HuH-7 (cell line): ENCODE measurements at places on chromosomes 16 and 17.

GRCh38 chr17:17913695-17914332, 58.4 kb downstream of the TOM1L2 start:
- peak; percentile 49 for DNase-seq

DNA sequence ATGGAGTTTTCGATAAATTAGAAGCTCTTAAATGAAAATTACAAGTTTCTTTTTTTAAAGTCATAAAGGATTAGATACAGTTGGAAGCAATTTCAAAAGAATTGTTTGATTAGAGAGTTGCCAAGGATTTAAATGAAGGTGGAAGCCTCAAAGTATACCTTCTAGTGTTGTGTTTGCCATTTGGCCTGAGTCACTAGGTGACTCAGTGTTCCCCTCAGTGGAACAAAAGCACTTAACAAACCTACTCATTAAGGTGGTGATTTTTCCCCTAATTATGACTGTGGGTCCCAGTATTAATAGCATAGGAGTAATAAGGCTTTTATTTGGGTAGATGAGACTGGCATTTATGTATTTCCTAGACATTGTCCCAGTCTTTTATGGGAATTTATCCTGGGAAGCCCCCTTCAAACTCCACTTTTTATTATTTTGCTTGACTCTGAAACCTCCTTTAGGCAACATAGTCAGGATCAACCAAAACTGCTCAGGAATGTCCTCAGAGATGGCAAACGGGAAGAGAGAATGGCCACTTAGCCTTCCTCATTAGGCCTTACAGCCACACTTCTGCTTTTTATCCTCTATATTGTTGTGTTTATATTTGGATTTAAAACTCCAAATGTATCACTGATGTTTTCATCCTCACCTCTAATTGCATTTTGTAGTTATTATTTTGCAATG, 161.0 kb downstream of the FTO start:
- DNase-seq, result no peak

GRCh38 chr16:19463468-19464315, 46.0 kb downstream of the TMC5 start:
- no peak for DNase-seq

DNA sequence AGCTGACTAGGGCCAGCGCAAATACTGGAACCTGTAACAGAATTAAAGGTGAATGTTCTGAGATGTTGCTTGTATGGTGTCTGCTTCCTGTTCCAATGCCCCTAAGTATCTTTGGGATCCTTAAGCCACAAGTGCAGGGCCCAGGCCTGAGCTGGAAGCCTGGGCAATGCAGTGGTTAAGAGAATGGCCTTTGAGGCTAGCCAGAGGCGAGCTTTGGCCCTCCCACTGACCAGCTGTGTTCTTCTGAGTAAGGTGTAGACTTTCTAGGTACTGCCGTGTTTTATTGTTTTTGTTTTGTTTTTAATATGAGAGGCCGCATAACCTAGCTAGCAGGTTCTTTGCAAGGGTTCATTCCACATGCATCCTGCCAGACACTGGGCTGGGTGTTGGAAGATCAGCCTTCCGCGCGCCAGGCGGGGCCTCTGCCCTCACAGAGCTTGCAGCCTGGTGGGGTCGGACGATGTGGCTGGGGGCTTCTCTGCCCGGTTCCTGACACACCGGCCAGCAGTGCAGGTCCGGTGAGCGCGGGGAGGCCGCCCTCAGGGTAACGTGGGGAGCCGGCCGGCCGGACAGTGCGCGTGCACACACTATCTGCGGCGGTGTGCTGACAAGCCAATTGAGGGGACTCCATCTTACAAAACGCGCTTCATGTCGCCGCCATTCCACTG, 551 bp upstream of the MLX start:
- DNase-seq, result no peak

GRCh38 chr17:78512976-78513375, 64.2 kb downstream of the DNAH17 start:
- DNase-seq, result no peak

- DNase-seq, result no peak
These were observed 1.5 kb downstream of the PAFAH1B1 start for GRCh38 chr17:2594722-2595599.

GRCh38 chr16:79276501-79276900, 324.0 kb downstream of the MAF start:
- no peak for DNase-seq

- DNase-seq, result no peak
These were observed 14.9 kb upstream of the STAT3 start for GRCh38 chr17:42403150-42403549.

DNA sequence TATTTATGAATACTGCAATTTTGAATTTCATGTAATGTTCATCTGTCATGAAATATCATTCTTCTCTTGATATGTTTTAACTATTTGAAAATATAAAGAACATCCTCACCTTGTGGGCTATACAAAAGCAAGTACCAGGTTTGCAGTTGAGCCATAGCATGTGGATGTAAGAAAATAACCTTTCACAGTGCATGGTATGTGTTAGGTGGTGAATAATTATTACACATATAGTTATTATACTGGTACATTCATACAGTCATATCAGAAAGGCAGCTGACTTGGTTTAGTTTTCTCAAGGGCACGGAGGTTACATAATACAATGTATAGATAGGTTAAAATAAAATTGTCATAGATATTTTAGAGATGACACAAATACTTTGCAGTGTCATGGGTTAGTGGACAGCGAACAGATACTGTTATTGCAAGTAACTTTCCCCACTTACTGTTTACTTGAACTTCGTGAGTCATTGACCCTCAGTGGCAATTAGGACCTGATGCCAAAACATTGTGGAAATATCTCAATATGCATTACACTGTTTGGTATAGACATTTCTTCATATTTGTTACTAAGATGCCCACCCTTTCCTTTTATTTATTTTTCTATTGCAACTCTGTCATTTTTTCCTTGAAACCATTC, 445.4 kb upstream of the GOT2 start:
- no peak for DNase-seq

DNA sequence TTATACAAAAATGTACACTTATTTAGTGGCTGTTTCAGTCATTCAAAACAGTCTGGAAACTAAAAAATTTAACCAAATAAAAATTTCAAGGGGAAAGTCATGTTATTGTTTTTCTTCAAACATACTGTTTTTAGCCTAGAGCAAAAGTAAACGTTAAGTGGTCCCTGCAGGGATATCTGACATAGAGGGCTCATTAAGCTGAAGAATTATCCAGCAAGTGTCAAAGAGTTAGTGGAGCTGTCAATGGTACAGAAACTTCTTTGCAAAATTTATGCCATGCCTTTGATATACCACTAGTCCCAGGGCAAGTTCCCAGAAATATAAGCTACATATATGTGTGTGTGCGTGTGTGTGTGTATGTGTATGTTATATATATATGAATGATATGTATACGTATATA, 894.2 kb downstream of the KCNJ2 start:
- no peak for DNase-seq

DNA sequence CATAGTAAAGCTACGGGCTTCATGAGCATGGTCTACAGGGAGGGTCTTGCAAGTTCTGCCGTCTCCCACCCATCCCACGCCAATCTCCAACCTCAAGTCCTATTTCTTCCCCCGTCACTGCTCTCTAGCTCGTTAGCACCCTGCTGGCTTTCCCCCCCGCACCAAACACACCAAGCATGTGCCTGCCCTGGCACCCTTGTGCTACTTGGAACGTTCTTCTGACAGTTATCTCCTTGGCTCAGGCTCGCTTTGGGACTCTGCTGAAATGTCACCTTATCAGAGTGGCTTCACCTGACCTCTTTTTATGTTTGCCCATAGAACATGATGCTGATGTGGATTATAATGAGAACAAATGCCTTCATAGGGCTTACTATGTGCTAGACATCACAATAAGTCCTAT, 21.9 kb downstream of the GLYR1 start:
- DNase-seq, result no peak

DNA sequence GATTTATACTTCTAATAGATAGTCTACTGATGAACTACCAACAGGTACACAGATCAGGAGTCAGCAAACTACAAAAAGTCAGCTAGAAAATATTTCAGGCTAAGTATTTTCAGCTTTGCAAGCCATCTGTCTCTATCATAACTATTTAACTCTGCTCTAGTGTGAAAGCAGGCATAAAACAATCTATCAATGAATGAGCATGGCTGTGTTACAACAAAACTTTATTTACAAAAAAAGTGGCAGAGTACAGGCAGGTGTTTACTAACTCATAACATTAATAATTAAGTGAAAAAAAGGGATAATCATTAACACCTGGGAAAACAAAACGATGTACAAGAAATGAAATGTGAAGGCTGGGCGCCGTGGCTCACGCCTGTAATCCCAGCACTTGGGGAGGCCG, 15.8 kb downstream of the MED13 start:
- no peak for DNase-seq

GRCh38 chr16:81711657-81712319, 67.3 kb upstream of the PLCG2 start:
- no peak for DNase-seq

GRCh38 chr17:1186923-1187771, 7.4 kb upstream of the ABR start:
- peak; percentile 87 for DNase-seq

- no peak for DNase-seq
These were observed 55.7 kb downstream of the SCNN1B start for GRCh38 chr16:23357761-23358290.

DNA sequence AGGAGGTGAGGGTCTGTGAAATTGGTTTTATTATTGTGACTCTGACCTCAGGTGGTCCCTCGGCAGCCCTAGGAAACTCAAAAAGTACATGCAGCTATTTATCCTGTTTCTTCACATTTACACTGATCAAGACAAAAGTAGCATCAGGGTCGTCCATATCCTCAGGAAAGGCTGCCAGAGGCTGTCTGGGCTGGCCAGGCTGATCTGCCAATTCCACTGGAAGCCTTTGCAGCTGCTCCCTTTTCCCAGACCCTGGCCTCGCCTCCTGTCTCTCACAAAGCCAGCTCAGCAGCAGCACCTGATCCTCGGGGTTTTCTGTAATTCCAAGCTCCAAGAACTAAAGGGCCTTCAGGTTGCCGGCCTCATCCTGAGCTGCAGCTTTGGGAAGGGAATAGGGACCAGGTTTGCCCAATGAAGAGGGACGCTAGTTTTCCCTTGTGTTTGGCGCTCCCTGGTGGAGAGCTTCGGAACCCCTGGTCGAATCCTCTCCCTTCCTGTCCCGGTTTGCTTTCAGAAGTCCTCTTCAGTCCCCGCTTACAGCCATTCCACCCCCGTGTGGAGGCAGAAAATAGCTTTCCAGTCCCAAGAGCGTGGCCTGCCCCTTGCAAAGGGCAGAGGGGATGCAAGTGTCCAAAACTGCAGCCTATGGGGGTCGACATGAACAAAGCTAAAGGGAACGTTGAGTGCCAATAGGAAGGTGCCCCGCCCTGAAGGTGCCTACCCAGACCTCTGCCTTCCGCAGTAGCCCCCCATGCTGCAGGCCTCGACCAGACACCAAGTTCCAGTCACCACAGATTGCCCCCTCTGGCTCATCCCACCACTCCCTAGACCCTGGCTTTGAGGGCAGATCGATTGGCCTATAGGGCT, 13.4 kb downstream of the MFSD6L start:
- peak; percentile 58 for DNase-seq

DNA sequence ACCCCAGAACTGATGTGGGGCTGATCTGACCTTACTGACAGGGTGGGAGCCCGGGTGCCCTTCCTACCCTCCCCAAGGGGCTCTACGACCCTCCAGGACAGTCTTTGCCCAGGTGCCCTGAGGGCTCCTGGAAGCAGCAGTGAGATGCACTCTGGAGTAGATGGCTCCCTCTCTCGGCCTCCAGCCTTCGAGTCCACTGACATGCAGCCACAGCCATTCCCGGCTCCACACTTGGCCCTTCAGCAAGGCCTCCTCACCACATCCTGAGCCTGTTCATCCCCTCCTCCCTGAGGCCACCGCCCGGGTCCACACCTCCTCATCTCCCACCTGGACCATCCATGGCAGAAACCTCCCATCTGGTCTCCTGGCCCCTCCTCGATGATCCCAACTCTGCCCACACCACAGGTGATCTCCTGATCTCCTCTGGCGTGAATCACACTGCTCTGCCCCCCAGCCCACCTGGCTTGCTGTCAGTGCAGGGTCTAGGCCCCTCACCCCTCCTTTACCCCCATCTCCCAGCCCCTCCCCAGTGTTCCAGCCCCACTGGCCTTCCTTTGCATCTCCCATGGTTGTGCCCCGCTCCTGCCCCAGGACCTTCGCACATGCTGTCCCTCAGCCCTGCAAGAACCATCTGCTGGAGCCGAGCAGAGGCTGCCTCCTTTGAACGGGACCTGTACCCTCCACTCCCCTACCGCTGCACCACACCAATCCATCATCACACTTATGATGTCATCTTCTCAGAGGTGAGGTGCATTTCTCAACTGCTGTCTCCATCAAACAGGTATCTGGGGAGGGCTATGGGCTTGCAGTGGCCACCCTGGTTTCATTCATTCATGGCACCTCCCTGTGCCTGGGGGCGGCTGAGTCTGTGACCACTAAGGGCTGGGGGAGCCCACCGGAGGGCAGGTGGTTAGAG, 44.7 kb downstream of the SOCS1 start:
- DNase-seq, result peak; percentile 53

- DNase-seq, result no peak
These were observed 20.0 kb downstream of the UNC45B start for GRCh38 chr17:35167666-35168065.

DNA sequence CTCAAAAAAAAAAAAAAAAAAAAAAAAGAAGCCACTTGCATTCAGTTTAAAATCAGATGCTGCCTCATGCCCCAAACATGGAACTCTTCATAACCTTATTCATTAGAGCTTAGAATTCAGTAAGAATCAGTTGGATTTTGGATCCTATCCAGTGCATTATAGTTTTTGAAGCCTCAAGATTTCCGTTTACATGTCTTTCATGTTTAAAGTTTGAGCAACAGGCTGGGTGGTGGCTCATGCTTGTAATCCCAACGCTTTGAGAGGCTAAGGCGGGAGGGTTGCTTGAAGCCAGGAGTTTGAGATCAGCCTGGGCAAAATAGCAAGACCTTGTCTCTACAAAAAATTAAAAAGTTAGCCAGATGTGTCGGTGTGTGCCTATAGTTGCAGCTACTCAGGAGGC, 55.0 kb downstream of the SNTB2 start:
- DNase-seq, result no peak

- DNase-seq, result no peak
These were observed 1.4 kb upstream of the HOXB2 start for GRCh38 chr17:48546137-48546923.

DNA sequence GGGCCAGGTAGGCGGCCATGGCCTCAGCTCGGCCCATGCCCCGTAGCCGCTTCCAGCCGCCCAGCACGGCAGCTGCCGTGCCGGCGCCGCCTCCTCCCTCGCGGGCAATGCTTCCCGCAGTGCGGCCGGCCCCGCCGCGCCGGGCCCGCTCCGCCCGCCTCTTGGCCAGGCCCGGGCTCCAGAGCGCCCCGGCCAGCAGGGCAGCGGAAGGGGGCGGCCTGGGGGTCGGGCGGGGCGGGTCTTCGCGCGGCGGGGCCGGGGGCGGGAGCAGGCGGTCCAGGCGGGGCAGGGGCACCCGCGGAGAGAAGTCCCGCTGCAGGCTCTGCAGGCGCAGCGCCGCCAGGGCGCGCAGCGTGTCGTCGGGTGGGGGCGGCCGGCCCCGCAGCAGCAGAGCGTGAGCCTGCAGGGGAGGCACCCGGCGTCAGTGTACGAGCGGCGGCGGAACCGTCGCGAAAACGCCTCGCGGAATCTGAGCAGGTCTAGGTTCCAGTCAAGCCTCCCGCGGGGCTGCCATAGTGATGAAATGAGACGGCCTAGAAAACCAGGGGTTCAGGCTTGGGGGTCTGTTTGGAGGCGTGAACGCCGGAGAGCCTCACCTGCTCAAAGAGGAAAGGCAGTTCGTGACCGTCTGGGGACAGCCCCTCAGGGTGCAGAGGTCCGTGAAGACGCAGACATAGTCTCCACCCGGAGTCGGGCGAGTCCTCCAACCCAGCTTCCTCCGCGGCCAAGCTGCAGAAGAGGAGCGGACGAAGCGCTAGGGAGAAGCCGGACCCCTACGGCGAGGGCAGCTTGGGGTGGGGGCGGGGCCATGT, 6.6 kb downstream of the PLEKHH3 start:
- no peak for DNase-seq
